Kidney capillary endothelial cell (primary cell): ENCODE measurements at places on chromosomes 7 and 10.

GRCh38 chr10:121165276-121165675 is 314.1 kb downstream of the WDR11 start:
- DNase-seq, result no peak

DNA sequence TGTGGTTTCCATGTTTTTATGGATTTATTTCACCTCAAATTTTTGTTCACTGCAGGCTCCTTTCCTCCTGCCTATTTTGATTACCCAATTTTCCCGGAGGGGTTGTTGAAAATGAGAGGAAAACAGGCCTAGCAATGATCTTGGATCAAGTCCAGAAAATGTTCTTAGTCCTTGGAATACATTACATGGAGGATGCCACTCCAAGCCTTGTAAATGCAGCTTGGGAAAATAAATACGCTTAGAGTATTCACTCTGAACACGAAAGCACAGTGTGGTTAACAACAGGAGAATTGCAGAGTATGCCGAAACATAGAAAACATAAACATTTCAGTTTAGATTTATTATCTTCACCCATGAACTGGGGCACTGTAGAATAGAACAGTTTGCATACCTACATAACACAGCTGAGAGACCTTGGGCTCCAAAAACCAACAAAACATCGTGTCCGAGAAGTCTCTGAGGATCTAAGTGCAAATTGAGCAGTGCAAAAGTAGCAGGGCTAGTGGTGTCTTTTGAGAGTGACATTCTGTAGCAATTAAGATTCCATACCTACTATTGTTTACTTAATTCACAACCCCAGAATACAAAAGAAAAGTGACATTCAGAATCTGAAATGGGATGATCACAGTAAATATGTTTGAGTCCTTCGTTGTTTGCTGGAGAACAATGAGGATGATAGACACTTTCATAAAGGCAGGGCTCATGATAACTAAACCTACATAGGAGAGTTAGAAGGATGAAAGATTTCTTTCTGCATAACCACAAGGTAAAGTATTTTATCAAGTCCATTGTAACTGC is 7.6 kb upstream of the CD36 start:
- DNase-seq, result no peak

GRCh38 chr10:35459449-35459847 is 123.1 kb downstream of the CCNY start:
- DNase-seq, result no peak

GRCh38 chr7:39592586-39592985 is 26.4 kb downstream of the YAE1 start:
- peak; percentile 81 for DNase-seq

GRCh38 chr7:30974605-30975255 is 11.0 kb downstream of the GHRHR start:
- peak; percentile 59 for DNase-seq

DNA sequence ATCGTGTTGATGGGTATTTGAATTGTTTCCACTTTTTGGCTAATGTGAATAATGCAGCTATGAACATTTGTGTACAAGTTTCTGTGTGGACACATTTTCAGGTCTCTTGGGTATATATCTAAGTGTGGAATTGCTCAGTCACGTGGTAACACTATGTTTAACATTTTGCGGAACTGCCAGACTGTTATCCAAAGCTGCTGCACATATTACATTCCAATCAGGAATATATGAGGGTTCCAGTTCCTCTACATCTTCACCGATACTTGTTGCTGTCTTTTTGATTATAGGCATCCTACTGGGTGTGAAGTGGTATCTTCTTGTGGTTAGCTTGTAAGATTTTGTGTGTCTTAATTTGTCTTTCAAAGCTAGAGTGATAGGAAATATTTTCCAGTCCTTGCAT is 6.8 kb downstream of the PTPN12 start:
- no peak for DNase-seq

DNA sequence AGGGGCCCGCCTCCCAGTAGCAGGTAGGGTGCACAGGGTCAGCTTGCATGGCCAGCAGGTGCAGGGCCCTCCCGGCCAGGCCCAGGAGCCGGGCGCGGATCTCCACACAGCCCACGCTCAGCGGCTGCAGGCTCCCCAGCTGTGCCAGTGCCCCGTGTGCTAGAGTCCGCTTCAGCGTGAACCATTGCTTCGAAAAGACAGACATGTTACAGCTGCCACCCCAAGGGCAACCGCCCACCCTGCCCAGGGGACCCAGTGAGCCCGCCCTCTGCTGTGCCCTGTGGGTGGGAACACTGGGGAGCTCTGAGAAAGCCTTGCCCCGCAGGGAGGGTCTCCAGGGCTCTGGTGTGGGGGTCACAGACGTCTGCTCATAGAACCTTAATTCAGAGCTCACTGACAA is 64.3 kb upstream of the NKX6-2 start:
- no peak for DNase-seq

DNA sequence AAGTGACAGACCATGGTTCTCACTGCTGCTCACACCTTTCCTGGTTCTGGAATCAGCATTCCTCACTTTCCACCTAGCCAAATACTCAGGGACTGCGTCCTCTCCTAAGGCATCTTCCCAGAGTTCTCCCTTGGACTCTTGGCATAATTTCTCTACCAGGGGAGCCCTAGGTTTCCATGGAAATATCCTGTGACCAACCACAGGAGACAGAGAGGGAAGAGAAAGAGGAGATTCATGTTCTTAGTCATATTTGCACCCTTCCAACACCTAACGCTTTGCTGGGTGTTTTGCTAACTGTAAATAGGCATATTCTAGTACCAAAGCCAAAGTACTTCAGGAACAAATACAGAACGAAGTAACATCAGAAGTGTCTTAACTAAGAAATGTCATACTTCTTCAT is 28.6 kb downstream of the DENND11 start:
- no peak for DNase-seq

- no peak for DNase-seq
These were observed 15.4 kb downstream of the OGDHL start for GRCh38 chr10:49746626-49747302.

DNA sequence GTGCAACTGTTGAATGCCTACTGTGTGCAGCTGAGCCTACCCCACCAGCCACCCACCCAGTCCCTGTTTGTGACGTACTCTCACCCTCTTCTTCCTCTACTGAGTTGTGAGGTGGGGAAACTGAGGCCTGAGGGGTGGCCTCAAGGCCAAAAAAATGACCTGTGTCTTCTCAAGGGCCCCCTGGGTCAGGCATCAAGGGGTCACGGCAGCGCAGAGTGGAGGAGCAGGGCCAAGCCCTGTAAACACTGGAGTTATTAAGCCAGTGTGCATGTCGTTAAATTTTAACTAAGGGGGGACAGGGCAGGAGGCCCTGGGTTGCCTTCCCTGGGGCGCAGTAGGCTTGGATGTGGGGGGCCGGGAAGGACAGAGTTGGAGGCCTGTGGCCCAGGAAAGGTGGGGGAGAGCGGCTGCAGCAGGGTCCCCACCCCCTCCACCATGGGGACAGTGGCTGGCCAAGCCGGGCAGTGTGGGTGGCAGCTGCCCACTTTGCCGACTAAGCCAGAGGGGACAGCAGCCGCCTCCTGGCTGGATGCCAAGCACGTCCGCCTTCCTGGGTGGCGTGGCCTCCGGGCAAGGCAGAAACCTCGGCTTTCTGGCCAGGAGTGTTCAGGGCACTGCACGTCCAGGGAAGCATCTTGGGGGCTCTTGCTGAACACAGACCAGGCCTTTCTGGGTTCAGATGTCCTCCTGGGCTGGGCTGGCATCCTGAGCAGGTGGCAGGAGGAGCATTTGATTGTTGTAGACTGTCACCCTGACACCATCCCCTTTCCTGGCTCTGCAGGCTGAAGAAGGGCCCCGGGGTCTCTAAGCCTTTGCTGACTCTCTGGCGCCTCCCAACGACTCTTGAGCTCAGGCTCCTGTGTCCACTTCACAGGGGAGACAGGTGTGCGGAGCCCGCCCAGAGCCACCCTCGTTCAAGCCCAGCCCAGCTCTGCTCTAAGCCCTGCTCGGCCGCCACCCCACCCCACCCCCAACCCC is 1.9 kb downstream of the SLC29A4 start:
- DNase-seq, result no peak

DNA sequence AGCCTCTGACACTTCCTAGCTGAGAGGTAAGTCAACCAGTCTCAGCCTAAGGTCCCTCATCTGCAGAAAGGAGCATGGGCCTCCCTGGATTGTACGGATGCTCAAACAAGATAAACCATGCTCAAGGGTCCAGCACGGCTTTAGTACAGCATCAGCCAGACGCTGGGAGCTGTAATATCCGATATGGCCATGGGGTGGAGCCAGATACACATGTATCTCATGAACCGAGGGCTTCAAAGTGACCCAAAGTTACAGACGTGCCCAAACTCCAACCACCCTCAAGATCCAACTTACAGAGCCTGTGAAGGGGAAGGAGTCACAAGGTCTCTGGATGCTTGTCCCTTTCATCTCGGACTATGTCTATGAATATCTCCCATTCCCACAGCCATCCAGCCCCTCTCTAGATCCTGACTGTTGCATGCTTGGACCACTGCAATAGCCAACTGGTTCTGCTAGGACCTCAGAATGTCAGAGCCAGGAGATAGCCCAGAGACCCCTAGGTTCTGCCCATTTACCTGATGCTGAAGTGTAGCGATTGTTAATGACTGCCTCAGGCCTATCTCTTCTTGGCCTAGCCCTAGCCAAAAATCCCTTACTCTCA is 142.4 kb downstream of the SH3PXD2A start:
- peak; percentile 78 for DNase-seq

DNA sequence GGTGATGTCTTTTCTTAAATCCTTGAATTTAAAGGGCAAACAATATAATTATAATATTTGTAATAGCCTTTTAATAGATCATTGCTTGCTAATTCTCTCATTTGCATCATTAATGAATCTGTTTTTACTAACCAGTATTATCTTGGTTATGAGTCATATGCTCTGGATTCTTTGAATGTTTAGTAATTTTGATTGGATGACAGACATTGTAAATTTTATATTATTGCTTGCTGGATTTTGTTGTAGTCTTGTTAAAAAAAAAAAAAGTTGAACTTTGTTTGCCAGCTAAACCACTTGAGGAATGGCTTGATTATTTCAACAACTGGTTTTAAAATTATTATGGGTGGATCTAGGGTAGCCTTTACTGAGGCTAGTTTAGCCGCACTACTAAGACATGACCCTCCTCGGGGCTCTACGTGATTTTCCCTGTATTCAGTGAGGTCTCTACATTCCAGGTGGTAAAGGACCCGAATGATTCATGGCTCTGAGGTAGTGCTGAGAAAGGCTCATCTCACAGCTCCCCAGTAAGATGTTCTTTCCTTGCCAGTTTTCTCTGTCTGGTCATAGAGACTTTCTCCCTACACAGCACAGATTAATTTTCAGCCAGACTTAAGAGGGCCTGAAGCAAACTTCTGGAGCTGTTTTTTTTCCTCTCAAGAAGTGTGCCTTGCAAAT is 8.5 kb downstream of the C10orf90 start:
- no peak for DNase-seq

GRCh38 chr7:141697211-141697871 is 4.6 kb downstream of the DENND11 start:
- DNase-seq, result peak; percentile 77

GRCh38 chr10:99329554-99330346 is 594 bp downstream of the CNNM1 start:
- DNase-seq, result no peak

GRCh38 chr7:123571684-123572083 is 14.1 kb upstream of the NDUFA5 start:
- DNase-seq, result no peak

DNA sequence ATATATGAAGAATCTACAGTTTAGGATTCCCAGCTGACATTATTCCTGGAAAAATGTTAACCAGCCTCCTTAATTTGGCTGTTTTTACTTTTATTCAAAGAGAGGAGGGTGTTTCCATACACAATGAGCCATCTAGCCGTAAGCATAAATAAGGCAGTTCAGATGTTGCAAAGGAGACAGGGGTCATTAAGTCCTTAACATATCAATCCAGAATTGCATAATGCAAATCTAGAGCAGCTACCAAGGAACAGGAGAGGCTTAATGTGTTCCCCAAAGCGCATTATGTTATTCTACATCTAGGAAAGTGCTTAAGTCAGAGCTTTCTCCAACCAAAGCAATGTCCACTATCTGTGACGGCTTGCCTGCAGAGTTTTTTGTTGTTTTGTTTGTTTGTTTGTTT is 32.4 kb upstream of the TCF7L2 start:
- no peak for DNase-seq

- no peak for DNase-seq
These were observed 52.3 kb upstream of the SLC35B4 start for GRCh38 chr7:134368851-134369544.

- DNase-seq, result no peak
These were observed 634.2 kb upstream of the AUTS2 start for GRCh38 chr7:68964060-68964459.

GRCh38 chr7:42029405-42029804 is 207.6 kb downstream of the GLI3 start:
- no peak for DNase-seq

- DNase-seq, result no peak
These were observed 46.9 kb downstream of the GALNT11 start for GRCh38 chr7:152072421-152072820.

GRCh38 chr7:129162732-129163131 is 18.2 kb downstream of the TSPAN33 start:
- DNase-seq, result no peak

GRCh38 chr7:133139801-133140200 is 57.9 kb upstream of the CHCHD3 start:
- no peak for DNase-seq
